ENCODE measurements at places on chromosomes 12 and 14.

DNA sequence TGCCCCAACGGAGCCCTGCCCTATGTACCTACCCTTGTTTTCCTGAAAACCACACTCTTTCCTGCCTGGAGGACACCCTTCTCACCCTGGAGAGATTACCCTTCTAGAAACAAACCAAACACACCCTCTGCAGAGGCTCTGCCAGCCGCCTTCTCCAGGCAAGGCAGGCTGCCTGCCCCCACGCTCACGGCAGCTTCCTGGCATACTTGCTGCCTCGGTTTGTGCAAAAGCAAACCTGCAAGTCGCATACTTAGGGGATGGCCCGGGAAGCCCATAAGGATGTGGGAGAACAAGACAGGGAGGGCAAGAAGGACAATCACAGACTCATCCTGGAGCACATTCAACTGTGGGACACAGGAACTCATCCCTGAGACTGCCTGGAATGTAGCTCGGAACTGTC, 154.0 kb upstream of the DIO3 start:
- no peak for DNase-seq

- DNase-seq: no peak
Measured at GRCh38 chr12:77054851-77055250, 10.5 kb downstream of the E2F7 start.

DNA sequence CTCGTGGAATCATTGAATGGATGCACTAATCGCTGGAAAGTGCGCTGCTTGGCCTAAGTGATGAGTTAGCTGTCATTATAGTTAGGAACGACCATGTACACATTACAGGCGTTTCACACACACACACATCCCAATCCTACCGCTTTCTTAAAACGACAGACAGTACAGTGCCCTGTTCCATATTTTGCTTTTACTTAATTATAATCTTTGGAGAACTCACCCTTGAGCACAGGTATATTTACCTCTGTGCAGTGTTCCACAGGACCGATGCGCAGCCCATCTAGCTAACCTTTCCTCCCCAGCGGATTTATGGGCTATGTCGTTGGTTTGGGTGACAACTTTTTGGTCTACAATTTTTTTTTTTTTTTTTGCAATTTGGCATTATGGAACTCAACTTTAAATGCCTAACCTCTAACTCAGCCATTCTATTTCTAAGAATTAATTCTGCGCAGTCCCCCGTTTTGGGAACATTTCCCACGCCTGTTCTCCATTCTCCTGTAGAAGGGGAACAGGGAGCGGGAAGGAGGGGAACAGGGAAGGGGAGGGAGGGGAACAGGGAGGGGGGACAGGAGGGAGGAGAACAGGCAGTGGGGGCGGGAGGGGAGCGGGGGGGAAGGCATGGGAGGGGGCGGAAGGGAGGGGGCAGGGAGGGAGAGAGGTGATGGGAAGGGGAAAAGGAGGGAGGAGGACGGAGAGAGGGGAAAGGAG, 663 bp upstream of the ULK1 start:
- peak; percentile 64 for DNase-seq

DNA sequence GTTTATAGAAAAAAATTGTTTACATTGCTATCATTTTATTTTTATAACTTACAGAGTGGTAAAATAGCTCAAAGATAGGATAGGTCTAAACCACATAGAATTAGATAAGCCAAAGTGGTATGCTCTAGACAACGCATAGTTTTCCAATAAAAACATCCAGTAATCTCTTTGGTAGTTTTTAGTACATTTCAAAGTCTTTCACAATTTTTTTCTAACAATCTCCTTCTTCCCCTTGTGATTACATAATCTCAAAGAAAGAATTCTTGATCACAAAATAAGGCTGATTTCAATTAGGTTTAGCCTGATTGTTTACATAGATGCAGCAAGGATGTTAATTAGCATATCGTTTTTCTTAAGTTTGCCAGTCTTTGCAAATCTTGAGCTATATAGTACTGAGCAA, 460.0 kb downstream of the FUT8 start:
- no peak for DNase-seq

DNA sequence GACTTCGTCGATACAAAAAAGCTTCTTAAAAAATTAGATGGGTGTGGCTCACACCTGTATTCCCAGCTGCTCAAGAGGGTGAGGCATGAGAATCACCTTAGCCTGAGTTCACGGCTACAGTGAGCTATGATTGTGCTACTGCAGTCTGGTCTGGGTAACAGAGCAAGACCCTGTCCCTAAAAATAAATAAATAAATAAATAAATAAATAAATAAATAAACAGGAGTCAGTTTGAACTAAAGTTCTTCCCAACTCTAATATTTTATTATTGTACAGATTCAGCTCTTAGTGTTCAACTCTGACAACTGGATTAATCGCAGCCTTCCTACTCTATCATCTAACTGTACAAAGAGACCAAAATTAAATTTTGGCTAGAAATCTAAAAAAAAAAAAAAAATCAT, 12.7 kb upstream of the CLIP1 start:
- DNase-seq: no peak
